Adrenal gland (tissue), 19 donors: ENCODE measurements at places on chromosomes 3 and 15. TPM values are rescaled to one million over a fixed set of nuclear protein-coding genes. Genes with fewer than 3 reads are reported as not detected.

DNA sequence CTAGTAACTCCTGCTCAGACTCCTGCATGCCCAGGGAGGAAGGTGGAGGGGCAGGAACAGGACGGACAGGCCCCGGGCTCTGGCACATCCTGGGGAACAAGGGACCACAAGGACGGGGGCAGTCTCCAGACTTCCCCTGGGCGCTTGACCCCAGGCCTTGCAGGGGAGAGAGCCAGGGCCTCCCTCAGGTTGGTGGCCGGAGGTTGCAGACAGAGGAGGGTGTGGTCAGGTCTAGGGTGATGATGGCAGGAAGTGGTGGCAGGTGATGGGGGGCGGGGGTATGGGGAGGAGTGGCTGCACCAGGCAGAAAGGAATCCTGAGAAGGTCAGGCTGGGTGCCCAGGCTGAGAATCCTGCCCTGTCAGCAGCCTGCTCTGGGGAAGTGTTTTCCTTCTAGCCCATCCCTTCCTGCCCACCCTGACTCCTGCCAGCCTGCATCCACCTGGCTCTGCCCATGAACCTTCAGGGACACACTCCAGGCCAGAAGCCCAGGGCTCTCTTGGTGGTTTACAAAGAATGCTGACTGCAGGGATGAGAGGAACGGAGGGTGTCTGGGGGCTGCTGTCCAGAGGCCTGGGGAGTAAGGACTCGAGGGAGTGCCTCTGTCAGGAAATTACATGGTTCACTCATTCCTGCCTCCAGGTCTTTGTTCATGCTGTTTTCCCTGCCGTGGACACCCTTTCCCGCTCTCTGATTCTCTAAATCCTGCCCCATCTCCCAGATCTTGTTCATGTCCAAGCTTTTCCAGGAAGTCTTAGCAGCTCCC lies 15.8 kb downstream of the LOXL1 start:
- no peak for DNase-seq

Gene ELP6
- 65.3 TPM for total RNA-seq

Gene CD86
- total RNA-seq: 8.9 TPM

GRCh38 chr3:45968706-45969105 lies 25.4 kb downstream of the CXCR6 start:
- DNase-seq: no peak

DNA sequence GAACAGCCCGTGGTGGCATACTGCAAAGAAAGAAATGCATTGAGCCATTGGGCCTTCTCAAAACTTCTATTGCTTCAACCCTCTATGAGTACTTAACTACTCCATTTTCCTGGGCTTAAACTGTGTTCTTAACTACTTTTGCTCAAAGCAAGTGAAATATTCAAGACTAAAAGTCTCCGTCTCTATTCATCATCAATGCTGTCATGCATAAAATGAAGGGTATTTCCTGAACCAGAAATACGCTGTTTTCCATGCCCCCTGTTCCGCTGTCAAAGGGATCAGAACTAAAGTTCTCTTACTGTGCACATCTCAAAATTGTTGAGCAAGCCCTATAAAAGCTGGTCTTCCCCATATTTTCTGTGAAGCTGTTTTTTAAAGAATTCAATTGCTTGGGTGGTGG lies 20.3 kb downstream of the SIAH2 start:
- DNase-seq: no peak

Gene GPR27
- total RNA-seq: 2.8 TPM

GRCh38 chr3:27360113-27361078 lies 8.8 kb downstream of the NEK10 start:
- DNase-seq: no peak

Gene IL17RD
- 1.9 TPM for total RNA-seq

DNA sequence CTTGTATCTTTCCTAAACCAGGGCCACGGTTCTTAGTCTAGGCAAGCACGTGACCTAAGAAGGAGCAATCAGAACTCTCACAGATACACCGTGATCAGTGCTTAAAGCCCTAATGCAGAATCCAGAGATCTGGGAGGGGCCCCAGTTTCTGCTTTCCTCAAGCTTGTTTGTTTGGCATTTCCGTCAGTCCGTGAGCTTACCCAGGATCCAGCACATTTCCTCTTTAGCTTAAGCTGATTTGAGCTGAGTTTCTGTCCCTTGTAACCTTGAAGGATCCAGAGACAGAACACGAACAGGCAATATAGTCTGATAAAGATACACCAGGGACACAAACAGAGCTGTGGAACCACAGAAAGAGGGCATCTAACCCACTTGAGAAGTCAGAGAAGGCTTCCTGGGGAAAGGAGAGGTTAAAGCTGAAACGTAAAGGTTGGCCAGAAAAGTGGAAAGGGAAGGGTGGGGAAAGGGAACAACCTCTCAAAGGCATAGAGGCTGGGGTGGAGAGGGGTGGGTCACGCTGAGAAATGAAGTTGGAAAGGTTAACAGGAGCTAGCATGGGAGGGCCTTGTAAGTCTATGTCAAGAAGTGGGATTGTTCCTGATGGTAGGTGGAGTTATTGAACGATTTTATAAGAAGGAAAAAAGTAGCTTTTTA lies 42.1 kb upstream of the RARB start:
- DNase-seq: no peak

Gene PYGO1
- 7.8 TPM for total RNA-seq

GRCh38 chr3:45868650-45869049 lies 17.7 kb upstream of the CCR9 start:
- no peak for DNase-seq

DNA sequence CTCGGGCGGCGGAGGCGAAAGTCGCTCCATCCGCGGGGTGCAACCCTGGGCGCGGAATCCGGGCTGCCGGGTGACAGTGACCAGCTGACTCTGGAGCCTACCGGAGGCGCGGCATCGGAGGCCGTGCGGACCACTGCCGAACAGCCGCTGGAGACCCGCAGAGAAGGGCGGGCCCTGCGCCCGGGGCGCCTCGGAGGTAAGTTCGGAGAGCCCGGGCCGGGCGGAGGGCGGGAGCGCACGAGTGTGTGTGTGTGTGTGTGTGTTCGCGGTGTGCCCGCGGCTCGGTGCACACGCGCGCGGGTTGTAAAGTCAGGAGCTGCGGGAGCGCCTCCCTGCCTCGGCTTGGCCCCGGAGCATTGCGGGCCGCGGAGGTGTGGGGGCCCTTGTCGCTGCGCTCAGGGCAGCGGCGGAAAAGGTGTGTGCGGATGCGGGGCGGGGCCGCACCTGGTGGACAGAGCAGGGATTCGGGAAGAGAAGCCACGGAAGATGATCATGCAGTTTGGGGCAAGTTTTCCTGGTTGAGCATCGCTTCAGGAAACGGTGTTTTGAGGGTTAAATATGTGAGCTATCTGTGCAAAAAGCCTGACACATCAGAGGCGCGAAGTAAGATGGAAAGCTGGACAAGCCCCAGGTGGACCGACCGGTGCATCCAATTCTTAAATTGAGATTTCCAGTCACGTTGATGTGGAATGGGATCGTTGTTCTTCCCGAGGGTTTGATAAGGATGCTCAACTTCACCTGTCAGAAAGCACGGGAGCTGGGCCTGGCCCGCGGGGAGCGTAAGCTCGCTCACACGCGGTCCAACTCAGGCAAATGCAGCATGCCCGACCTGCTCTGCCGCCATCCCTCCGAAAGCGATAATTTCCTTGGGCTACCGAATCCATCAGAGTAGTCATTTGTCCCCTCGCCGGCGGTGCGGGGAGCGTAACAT lies 474 bp downstream of the MINAR1 start:
- no peak for DNase-seq

Gene WNT7A
- not detected for total RNA-seq

- peak; percentile 54 for DNase-seq
These were observed 3.6 kb upstream of the GMPPB start for GRCh38 chr3:49727154-49727923.

DNA sequence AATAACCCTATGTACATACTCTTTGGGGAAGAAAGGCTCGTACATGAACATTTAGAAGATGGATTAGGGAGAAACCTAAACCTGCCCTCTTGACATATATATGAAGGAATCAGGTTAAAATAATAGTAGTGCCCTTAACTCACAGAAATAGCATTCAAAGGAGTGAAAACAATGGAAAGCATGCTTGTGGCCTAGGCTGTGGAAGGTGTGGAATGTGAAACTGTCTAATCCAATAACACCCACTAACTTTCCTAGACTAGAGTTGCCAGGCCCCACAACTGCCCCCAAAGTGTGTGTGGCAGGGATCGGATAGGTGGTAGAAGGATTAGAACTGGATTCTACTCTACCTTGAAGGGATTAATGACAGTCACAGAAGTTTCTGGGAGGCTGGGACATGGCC lies 317.4 kb upstream of the LRRFIP2 start:
- no peak for DNase-seq

Gene TLR9
- total RNA-seq: 0.61 TPM

- DNase-seq: peak; percentile 62
These were observed 49.1 kb downstream of the CA12 start for GRCh38 chr15:63332367-63333124.

Gene CYP11A1
- 635 TPM for total RNA-seq

DNA sequence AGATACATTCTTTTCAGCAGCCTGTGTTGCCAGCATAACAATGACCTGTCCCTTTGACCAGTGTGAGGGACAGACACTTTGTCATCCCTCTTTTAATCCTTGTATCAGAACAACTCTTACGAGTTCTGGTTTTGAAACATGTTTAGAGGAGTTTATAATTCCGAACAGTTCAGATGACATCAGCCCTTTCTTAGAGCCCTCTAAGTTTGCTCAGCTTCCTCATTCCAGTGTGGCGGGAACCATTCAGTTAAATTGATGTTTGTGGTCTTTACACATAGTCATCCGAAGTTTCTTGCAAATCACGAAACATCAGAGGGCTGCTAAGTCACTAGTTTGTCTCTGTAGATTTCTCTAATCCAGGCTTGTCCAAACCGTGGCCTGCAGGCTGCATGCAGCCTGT lies 102.5 kb downstream of the AKAP13 start:
- no peak for DNase-seq

- no peak for DNase-seq
These were observed 334.0 kb upstream of the MCTP2 start for GRCh38 chr15:93897377-93897776.

Gene LEKR1
- total RNA-seq: 1.4 TPM

DNA sequence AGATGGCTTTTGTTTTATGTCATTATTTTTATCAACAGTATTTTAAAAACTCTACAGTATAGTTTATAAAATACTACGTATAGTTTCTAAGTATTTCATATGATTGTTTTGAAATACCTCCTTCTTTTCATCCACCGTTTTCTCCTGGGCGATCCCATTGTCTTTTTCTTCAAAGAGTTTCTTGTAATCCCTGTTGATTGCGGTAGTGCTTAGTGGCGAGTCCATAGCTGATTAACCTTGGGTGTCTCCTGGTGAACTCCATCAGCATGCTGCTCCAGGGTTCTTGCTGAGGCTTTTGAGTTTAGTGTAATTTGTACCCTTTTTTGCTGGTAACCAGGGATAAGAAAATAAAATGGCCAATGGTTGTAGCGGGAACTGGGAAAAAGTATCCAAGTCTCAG lies 3.6 kb downstream of the PIAS1 start:
- DNase-seq: no peak

GRCh38 chr3:156732261-156732660 lies 57.9 kb downstream of the TIPARP start:
- DNase-seq: no peak

- no peak for DNase-seq
These were observed 7.2 kb downstream of the ITIH3 start for GRCh38 chr3:52801839-52802238.

GRCh38 chr3:29334706-29335105 lies 53.8 kb downstream of the RBMS3 start:
- DNase-seq: no peak

- no peak for DNase-seq
These were observed 204.1 kb upstream of the SUCLG2 start for GRCh38 chr3:67858492-67858891.

GRCh38 chr3:38566215-38566528 lies 70.0 kb downstream of the EXOG start:
- DNase-seq: no peak

GRCh38 chr3:128307781-128308469 lies 154.6 kb downstream of the EEFSEC start:
- DNase-seq: no peak

Gene ZNF654
- 10.7 TPM for total RNA-seq

Gene DLL4
- total RNA-seq: 1.9 TPM
